ENCODE measurements at places on chromosomes 11 and 22.

DNA sequence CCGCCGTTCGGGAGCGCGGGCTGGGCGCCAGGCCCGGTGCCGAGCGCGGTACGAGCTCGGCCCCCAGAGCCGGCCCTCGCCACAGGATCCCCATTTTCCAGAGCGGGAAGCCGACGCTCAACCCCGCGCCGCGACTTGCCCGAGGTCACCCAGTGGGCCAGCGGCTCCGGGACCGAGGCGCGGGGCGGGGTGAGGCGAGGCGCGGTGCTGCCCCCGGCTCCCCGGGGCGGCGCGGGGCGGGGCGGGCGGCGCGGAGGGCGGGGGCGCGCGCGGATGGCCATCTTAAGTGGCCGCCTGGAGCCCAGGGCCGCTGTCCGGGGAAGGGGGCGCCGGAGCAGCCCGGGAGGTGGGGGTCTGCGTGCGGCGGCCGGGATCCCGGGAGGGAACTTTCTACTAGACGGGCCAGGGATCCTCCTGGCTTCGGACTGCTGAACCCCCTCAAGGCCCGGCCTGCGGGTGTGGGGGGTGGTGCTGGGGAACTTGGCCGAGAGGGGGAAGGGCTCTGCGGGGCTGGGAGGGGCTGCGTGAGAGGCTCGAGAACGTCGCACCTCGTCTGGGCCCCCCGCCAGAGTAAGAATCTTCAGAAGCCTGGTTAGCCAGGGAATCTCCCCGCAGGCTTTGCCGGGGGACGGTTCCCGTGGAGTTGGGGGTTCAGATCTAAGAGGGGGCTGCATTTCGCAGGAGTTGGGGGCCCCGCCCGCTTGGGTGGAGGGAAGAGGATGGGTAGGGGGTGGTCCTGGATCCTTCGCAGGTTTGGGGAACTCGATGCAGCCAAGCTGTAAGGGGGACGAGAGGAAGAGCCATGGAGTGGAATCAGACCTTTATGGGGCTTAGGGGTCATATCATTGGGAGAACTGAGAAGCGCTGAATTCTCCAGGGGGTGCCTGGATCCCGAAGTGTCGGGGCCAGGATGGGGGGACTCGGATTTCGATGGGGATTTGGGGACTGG, 678 bp upstream of the INPPL1 start:
- DNase-seq: peak; percentile 59

GRCh38 chr11:125084761-125085231, 21.7 kb downstream of the SLC37A2 start:
- DNase-seq: no peak

GRCh38 chr11:37500425-37500824, 902.4 kb upstream of the RAG2 start:
- DNase-seq: no peak

GRCh38 chr11:117034901-117035300, 63.3 kb downstream of the SIK3 start:
- no peak for DNase-seq

GRCh38 chr22:49815641-49816091, 12.0 kb downstream of the BRD1 start:
- DNase-seq: no peak

- no peak for DNase-seq
Observed at GRCh38 chr22:38819387-38819940, 24.4 kb downstream of the NPTXR start.

DNA sequence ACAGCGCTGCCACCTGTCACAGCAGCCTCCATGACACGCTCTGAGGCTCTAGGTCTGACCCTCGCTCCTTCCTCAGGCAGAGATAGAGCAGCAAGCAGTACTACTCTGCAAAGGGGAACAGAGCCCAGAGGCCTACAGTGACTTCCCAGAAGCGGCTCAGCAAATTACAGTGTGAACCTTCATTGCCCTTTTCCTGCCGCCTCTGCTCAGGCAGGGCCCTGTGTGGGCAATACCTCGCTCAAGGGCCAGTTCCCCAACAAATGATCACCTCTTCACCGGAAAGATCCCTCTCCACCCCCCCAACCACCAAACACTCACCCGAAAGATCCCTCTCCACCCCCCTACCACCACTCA, 12.3 kb downstream of the KIAA0930 start:
- no peak for DNase-seq

DNA sequence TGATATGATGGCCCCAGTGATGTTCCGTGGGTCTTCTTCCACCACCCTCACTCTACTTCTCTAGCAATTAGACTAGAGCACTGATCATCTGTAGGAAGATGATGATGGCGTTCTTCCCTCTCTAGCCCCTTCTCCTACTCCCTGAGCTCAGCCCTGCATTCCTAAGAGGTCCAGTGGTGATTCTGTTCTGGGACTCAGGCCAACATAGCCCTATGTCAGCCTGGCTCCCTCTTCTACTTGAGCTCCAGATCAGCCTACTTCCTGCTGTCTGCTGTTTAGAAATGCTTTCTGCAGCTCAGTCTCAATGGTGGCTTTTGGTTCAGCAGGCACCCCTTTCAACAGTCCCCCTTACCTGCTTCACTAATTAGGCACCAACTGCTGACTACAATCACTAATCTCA, 86.1 kb upstream of the ZBED5 start:
- no peak for DNase-seq

GRCh38 chr11:101510591-101510990, 73.2 kb downstream of the TRPC6 start:
- no peak for DNase-seq

DNA sequence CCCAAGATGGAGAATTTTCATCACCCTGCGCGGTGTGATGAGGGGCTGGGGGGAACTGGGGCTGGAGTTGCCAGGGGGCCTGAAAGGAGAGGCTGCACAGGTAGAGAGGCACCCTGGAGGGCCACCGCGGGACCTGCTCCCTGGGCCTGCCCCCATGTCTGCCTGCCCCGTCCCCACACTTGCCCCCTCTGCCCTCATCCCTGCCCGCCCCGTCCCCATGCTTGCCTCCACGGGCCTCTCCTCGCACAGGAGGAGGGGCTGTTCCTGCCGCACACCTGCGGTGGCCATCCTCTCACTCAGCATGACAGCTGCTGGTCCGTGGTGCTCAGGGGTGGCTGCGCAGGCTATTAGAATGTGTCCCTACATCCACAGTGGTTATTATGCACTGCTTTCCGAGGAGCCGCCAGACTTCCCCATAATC, 43.5 kb downstream of the LINC01488 start:
- DNase-seq: no peak

DNA sequence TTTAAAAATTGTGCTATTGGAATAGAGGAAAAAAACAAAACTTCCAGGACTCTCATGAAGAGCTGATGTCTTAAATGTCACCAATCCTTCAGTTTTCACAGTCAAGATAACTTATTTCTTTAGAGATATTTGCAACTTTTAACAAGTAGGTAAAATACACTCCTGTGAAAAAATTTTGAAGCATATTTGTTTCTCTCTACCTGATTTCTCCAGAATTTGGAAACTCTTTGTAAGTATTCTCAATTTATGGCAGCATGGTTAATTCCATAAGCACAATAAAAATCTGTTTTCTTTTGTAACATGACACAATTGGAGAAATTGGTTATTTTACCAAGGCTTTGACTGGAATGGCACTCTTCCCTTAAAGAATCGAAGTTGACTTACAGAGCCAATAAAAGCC, 4.1 kb downstream of the CASP4 start:
- DNase-seq: no peak

GRCh38 chr11:119522609-119523008, 99.6 kb upstream of the THY1 start:
- no peak for DNase-seq

DNA sequence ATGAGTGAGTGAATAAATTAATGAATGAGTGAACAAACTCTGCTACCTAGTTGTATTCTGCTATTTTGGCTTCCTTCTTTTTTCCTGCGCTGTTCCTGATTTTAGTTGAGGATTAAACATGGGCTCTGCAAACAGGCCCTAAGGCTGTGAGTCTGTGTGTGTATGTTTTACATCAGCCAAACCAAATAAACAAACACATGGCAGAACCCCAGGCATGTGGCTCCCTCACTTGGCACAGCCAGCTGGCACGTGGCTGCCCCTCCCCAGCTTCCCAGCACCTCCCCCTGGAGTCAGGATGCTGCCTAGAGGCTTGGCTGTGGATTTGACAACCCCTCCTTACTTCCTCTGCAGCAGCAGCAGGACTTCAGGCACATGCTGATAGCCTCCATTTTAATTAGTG, 593.2 kb downstream of the INSC start:
- DNase-seq: no peak

DNA sequence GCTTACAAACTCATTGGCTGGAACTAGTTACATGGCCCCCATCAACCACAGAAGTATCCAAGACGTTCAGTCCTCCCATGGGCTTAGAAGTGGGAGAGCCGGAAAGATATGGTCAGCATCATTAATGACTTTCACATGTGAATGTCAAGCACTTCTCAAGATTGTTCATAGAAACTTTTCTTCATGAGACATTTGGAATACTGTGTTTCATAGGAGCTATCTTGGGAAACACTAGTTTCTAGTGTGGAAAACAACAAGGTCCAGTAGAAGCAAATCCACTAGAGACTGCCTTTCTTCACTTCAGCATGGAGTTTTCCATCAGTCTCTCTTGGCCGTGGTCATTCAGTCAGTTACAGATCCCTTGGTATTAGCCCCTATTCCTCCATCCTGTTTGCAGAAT, 160.9 kb downstream of the C11orf91 start:
- no peak for DNase-seq

- DNase-seq: no peak
Observed at GRCh38 chr11:73894725-73895335, 18.0 kb downstream of the PAAF1 start.
